ENCODE measurements at places on chromosomes 7 and 10.
A peak's percentile ranks its signal among the peaks of the same experiment; 100 is the strongest.

DNA sequence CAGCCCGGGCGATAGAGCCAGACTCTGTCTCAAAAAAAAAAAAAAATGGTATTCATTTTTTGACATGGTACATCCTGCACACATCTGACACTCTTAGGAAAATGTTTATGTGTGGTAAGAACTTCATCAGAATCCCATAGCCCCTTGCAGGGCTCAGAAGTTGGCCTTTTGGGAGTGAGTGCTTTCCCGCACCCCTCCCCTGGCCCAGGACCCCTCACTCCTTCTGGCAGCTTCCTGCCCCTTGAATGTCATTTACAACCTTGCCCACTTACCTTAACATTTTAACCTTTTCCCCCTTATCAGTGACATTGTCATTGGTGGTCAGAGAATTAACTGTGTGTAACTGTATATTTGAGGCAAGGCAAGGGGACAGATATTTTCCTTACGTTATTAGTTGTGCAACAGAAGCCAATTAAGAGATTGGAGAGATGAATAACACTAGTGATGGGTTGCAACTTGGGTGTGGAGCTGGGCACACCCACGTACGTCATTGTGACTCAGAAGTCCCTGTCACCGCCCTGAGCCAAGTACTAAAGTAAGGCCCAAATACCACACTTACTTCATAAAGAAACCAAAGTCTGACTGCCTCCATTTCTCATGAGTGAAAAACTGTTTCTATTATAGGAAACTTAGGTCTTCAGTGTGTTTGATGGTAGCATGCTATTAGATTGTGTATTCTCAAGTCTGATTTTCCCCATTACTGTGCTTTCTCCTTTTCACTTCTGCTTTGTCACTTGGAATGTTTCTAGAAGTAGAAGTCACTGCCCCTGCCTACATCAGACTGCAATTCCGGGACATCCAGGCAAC lies 31.6 kb downstream of the OGDH start:
- DNase-seq = peak; percentile 70

GRCh38 chr10:13511409-13511808 lies 17.4 kb downstream of the BEND7 start:
- no peak for DNase-seq

DNA sequence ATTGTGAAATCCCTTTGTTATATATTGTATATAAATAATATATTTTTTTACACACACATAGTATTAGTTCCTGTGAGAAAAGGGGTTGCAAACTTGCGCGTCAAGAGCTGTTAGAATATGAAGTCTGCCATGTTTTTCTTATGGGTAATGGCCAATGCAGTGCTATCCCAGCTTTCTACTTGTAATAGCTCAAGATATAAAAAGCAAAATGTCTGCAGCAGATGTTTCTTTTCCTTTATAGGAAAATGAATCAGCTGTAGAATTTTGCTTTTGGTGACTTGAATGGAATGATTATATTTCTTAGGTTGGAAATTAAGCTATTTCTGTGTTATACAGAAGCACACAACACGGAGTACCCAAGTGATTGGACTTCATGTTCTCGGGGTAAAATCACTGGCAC lies 53.3 kb upstream of the TMEM236 start:
- no peak for DNase-seq

DNA sequence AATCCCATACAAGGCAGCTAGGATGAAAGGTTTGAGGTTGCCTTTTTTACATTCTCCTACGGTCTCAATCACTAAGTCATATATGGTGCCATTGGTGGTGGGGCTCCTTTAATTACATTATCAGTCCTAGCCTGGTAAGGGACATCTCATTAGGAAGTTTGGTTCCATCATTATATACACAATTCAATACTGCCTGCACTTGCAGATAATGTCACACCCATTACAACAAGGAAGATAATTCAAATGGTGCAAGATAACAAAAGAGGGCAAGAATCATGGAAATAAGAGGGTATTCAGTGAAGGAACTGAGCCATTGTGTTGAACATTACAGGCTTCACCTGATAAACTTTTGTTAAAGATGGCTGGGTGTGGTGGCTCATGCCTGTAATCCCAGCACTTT lies 1.7 kb upstream of the TMEM248 start:
- DNase-seq = no peak

All from bone marrow (tissue), 2 donors.